ENCODE measurements at places on chromosomes 7 and 10.

GRCh38 chr10:132994185-132994796 lies 51.9 kb upstream of the CFAP46 start:
- no peak for DNase-seq

DNA sequence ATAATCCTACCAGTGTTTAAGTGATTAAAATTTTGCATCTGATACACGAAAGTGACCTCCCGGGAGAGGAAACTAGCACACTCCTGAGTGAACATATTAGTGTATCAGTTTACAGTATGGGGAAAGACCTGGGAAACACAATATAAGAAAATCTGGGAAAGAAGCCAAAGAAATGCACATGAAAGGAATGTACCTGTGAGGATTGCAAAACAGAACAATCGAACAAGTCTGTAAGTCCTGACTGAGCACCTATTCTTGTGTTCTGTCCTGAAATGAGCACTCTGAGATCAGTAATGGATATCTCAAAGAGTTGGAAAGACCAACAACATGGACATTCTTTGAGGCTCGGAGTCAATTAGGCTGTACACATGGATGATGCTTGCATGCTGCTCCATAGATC lies 554.7 kb downstream of the SORCS3 start:
- DNase-seq: no peak

DNA sequence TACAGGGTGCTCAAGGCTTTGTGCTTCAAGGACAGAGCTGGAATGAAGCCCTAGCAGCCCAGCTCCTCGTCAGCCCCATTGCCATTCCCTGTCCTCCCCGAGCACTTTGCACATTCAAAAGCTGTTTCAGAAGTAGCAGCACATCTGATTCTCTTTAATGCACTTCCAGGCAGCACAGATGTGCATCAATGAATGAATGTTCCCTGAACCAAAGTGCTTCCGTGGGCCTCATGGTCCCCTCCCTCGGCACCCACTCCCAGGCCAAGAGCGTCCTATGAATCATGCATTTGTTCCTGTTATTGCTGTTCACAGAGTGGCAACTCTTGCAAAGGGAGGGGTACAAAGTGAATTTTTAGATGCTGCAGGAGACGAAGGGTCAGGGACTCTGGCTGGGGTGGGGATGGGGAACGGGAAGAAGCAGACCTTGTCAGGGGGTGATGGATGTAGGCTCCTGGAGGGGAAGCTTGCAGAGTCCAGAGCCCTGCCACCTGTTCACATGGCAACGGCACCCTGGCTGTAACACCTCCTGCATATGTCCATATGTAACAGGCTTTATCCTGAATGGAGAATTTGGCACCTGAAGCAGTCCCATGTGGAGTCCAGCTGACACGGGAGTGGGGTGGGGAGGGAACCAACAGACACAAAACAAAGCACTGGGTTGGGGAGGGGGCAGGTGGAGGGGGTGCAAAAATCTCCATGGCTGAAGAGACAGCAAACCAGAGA lies 62.2 kb upstream of the BAIAP2L1 start:
- no peak for DNase-seq

DNA sequence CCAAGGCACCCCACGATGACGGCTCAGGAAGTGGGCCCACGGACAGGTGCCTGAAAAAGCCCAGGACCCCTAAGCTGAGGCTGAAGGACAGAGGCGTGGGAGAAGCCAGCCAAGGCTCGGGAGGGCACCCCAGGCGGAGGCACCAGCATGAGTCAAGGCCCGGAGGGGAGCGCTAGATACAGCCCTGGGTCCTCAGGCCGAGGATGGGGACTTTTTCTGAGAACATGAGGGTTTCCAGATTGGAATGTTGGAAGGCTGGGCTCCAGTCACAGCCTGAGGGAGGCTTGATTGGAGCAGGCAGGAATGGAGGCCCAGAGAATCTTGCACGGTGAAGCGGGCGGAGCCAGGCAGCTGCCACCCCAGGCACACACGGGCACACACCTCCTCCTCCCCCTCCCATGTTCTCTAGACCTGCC lies 19.0 kb upstream of the ELFN1 start:
- DNase-seq: no peak

DNA sequence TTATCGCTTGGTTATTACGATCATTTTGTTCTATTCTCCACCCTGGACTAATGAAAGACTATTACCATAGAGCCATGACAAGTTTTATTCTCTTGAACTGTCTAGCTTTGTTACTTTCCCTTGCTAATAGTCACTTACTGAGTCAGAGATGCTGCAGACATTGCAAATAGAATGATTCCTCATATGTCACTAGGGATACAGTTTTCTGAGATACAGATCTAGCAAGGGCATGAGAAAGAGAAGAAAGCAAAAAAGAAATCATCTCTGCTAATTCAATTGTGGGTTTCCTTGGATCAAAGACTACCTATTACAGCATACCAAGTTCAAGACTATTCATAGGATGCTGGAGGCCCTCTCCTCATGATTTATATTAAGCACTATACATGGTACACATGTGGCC lies 204.3 kb downstream of the MBL2 start:
- DNase-seq: no peak
